ENCODE measurements at places on chromosomes 7 and 10. TPM values are rescaled to one million over a fixed set of nuclear protein-coding genes. Genes with fewer than 3 reads are reported as not detected.

The ADRB1 gene
- not detected for polyA plus RNA-seq

The ANXA8L1 gene
- polyA plus RNA-seq = not detected

The CDK6 gene
- polyA plus RNA-seq = 4.2 TPM

The RAMP3 gene
- not detected for polyA plus RNA-seq

The ADAMTS14 gene
- not detected for polyA plus RNA-seq

The SCD gene
- 85.0 TPM for polyA plus RNA-seq

The ZP3 gene
- polyA plus RNA-seq = not detected
